ENCODE measurements at places on chromosomes 12 and 14.
A peak's percentile ranks its signal among the peaks of the same experiment; 100 is the strongest.

- no peak for DNase-seq
These were observed 53.7 kb downstream of the SOX5 start for GRCh38 chr12:23895792-23896218.

DNA sequence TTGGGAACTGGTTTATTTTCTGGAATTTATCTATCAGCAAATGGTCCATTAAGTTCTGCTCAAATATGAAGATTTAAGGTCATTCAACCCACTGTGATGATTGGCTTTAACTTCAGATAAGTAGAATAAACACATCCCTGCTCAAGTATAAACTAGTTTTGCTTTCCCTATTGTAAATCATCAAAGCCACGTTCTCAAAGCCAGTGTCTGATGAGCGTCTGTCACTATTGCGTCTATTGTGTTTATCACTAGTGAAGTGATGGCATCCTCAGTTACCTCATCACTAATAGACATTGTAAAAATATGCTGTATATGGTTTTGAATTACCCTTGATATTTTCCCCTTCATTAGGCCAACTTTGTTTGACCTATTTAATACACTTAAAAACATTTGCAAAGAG lies 351.3 kb downstream of the BCAT1 start:
- DNase-seq: no peak

- DNase-seq: no peak
These were observed 346.9 kb upstream of the SFSWAP start for GRCh38 chr12:131363841-131364495.

DNA sequence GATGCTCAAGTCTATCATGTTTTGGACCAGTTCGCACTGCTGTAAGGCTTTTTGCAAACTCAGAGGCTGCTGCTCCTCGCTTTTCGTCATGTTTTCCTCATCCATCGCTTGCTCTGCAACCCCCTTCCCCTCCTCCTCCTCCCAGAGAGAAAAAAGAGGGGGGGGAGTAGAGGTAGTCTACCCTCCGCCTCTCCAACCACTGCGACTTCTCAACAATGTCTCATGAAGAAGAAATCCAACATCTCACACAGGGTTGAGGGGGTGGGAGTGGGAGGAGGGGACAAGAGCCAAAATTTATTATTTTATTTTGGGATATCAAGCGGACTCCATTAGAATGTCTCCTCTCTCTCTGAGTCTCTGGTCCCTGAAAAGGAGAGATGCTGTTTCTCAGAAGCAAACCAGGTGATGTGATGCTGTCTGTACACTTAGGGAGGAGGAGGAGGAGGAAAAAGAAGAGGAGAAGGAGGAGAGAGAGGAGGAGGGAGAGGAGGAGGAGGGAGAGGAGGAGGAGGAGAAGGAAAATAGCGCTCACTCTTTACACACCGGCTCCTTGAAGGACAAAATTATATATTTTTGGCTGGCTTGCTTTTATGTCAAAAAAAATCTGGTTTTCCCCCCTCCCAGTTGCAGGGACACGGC lies 520 bp downstream of the KSR2 start:
- no peak for DNase-seq

DNA sequence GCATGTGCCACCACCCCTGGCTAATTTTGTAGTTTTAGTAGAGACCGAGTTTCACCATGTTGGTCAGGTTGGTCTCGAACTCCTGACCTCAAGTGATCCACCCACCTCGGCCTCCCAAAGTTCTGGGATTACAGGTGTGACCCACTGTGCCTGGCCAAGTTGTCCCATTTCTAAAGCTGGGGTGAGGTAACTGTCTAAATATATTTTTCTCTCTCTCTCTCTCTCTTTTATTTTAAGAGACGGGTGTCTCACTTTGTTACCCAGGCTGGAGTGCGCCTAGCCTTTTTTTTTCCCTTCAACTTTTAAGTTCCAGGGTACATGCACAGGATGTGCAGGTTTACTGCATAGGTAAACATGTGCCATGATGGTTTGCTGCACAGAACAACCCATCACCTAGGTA lies 8.6 kb downstream of the ATF1 start:
- no peak for DNase-seq

GRCh38 chr14:30299915-30300314 lies 259.0 kb upstream of the G2E3 start:
- DNase-seq: no peak

GRCh38 chr12:27619308-27619707 lies 76.9 kb upstream of the REP15 start:
- no peak for DNase-seq

DNA sequence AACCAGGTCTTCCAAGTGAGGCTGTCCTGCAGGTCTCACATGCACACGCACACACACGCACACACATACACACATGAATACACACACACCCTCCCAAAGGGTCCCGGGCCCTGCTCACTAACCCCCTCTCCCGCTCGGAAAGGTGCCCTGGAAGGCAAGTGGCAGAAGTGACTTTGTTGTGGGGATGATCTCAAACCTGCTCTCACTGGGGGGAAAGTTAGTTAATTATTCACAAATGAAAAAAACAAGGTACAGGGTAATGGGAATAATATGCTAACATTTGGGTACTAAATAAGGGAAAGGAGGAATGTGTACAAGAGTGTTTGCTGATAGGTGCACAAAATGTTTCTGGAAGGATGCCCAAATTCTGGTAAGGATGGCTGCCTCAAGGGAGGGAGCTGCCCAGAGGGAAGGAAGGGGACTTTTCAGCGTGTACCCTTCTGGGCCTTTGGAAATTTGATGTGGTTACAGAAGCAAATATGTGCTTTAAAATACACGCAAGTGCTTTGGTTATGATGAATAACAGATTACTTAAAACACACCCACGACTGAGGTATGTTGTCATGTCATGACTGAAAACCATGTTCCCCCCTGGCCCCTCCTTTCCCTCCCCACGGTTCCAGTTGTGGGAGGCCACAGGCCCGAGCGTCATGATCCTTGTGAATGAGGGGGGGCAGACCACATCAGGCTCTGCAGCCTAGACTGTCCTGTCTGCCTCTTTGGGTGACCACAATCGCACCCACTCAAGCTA lies 43.3 kb upstream of the PLEKHG6 start:
- DNase-seq: no peak

DNA sequence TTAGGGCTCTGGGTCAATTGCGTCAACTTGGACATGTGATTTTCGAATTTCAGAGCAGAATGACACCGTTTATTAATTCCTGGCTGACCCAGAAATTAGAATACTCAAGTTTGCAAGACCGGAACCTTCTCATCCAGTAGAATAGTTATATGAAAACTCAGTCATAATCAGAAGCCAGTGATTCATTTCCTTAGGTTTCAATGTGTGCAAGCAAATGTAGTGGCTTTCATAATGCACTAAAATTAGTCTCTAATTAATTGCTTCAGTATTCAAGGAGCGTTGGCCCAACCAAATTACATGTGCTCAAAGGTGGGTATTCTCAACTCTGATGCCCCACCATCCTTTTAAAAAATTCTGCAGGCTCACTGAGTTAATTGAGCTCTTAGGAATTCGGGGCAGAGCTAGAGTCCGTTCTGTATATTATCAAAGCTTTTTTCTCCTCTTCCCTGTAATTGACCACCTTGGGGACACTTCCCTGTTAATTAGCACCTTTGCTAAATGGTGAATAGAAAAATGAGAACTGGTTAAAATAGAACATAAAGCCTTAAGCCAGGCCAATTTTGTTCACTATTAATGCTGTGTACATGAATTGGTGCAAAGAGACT lies 55.4 kb downstream of the DAO start:
- DNase-seq: no peak

DNA sequence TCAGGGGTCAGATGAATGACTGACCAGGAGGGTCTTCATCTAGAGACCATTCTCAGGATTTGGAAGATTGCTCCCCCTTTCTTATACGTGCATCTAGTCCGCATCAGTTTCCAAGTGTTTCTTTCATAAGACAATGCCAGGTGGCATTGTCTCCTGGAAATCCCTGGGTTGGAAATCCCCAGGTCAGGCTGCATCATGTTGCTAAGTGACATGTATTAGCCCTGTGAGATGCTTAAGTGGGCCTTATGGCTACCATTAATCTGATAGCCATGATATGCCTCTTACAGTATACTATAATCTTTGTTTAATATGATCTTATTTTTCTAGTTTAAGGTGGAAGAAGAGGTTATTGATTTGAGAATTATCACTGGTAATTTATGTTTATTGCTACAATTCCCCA lies 92.8 kb downstream of the DIO3 start:
- DNase-seq: no peak

- no peak for DNase-seq
These were observed 27.9 kb downstream of the SMUG1 start for GRCh38 chr12:54160769-54161480.

GRCh38 chr14:95597784-95598211 lies 62.9 kb downstream of the GLRX5 start:
- DNase-seq: no peak

- DNase-seq: peak; percentile 40
These were observed 687 bp upstream of the RPS29 start for GRCh38 chr14:49586673-49587460.

- DNase-seq: no peak
These were observed 25.7 kb downstream of the SPTSSA start for GRCh38 chr14:34436118-34436905.

DNA sequence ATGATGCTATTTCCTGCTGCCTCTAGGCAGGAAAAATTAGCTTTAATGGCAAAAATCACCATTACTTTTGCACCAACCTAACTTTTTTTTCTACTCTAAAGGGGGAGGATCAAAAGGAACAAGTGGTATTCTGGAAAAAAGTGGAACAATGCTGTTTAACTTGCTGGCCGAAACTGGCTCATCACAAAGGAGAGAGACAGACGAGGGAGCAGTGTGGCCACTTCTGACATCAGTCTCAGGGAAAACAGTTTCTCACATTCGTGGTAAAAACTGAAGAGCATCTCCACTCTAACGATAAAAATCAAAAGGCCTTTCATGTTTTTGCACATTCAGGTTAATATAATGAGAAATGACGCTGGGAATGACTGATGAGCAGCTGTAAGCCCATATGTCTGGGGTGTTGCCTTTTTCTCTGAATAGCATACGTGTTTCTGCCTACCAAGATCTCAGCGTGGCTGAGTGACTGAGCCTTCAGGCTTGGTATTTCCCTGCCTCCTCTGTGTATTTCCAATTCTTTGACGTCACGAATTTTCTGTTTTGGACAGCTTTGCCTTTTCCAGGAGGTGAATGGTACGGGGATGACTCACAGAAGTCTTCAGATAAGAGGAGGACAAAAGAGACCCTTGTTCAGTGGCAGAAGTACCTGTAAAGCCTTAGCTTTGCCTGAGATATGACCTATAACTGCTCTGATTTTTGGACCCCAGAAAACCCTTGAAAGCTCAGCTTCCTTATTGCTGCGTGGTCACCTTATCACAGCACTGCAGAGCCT lies 358.8 kb downstream of the GLT1D1 start:
- no peak for DNase-seq

DNA sequence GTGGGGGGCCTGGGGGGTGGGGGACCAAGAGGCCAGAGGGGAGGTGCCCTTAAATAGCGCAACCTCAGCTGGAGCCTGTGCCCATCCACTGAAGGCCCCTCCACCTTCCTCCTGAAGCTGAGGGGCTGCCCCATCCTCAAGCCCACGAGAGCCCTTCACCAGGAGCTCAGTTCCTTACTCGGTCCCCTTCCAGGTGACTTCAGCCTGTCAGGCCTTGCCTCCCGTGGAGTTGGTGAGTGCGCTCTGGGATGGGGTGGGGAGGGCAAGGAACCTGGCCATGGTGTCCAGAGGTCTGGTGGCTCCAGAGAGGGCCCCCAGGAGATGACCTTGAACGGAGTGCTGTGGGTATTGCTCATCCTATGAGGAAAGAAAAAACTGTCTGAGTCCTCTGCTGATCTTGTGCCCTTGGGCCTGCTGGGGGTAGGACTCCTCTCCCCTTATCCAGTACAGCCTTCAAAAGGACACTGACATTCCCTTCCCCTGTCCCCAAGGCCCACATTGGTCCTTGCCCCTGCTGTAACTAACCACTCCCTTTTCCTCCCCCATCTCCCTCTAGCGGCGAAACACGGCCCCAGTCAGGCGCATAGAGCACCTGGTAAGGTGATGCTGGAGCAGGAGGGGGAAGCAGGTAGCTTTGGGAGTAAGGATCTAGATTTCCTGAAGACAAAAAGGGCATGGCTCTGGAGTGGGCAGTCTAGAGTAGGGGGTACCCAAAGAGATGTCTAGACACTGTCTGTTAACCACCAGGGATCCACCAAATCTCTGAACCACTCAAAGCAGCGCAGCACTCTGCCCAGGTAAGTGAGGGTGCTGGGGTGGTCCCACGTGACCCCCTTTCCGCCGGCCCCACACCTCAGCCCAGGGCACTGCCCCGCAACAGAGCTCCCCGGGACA lies 3.6 kb downstream of the TNS2 start:
- DNase-seq: no peak

DNA sequence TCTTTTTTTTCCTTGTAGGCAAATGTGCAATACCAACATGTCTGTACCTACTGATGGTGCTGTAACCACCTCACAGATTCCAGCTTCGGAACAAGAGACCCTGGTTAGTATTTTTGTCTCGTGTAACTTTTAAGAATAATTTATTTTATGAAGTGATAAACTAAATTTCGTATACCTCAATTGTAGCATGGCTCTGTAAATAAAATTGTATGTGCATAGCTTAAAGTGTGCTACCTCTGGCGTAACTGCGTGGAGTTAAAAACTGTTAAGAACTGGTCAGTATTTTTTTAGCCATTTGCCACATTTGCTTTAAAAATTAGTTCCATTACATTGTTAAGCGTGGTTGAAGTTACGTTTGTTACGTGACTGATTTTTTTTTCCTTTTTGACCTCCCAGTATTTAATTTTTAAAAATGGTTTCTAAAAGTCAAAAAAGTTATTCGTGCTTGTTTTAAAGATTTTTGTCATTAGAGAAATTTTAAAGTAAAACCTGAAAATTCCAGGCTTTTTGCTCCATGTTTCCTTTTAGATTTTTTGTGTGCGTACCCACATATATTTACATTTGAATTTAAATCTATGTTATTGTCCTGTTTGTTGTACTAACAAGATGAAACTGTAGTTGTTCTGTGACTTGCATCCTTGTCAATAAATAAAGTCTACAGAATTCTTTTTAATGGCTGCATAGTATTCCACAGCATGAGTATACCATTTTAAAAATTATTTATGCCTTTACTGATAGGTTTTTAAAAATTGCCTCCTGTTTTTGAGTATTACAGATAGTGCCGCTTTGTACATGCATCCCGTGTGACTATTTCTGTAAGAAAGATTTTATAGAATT lies 1.4 kb downstream of the MDM2 start:
- no peak for DNase-seq

DNA sequence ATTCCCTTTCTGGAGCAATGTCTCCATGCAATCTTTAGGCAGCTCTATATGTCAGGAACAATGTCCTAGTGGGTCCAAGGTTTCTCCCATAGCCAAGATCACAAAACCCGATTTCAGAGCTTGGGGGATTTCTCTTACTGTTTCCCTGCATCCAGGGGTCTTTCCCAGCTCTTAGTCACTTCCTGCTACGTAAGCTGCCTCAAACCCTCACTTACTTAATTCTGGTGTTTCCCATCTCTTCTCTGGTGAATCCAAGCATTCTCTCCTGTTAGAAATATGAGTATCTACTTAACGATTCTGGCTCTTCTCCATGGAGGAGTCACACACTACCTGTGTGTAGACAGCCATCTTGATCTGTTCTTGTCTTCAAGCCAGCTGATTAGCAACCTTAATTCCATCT lies 80.0 kb downstream of the IFNG-AS1 start:
- no peak for DNase-seq
